ENCODE measurements at places on chromosomes 1 and 21. TPM values are rescaled to one million over a fixed set of nuclear protein-coding genes. Genes with fewer than 3 reads are reported as not detected.
A peak's percentile ranks its signal among the peaks of the same experiment; 100 is the strongest.

AKNAD1 gene
- polyA plus RNA-seq = not detected

NHLH1 gene
- 0.06 TPM for polyA plus RNA-seq

SLC22A15 gene
- polyA plus RNA-seq = 5.0 TPM

OR2T33 gene
- not detected for polyA plus RNA-seq

SPATA45 gene
- polyA plus RNA-seq = not detected

MCOLN3 gene
- 9.4 TPM for polyA plus RNA-seq

DNA sequence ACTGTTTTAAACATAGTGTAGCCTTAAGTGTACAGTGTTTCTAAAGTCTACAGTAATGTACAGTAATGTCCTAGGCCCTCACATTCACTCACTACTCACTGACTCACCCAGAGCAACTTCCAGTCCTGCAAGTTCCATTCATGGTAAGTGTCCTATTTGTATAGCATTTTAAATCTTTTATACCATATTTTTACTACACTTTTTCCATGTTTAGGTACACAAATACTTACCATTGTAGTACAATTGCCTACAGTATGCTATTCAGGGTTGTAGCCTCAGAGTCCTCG lies 3.6 kb upstream of the S100A10 start:
- no peak for DNase-seq

GRCh38 chr1:159000070-159000409 lies 9.7 kb upstream of the IFI16 start:
- no peak for DNase-seq

GRCh38 chr21:30714456-30714855 lies 4.1 kb downstream of the KRTAP21-3 start:
- no peak for DNase-seq

GRCh38 chr1:180762796-180763195 lies 131.0 kb downstream of the XPR1 start:
- no peak for DNase-seq

DNA sequence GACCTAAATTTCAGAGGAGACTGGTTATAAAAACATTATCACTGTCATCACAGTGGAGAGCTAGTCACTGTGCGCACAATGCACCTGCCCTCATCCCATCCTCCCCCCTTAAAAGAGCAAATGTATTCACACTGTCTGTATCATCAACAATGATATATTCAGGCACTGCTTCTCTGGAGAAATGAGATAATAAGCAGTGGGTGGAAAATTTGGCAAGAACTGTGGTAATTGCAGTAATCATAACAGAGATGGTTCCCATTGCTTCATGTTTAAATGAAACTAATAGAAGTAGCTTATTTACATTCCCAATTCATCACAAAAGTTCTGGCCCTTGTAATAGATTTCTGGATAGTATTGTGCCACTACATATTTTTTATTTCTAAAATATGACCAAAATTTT lies 867.4 kb upstream of the ADGRL2 start:
- no peak for DNase-seq

DNA sequence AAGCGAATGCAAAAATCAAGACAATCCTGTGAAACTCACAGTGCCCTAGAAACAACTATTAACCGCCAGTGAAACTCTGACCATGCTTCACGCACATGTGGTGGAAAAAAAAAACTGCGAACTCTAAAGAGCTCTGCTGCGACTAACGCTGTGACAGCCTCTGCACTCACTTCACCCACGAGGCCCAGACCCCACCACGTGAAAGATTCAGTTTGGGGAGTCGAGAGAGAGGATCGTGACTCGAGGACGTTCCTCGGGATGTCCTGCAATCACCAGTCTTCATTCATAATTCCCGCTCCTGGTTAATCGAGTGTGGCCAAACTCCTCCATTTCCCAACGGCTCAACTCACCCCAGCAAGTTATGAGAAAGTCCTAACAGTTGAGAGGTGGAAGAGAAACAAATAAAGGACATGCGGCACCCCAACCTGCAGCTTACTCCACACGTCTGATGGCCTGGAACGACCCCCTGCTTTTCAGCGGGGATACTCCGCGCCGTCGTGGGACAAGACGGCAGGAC lies 1.1 kb downstream of the SERBP1 start:
- DNase-seq = no peak

DNA sequence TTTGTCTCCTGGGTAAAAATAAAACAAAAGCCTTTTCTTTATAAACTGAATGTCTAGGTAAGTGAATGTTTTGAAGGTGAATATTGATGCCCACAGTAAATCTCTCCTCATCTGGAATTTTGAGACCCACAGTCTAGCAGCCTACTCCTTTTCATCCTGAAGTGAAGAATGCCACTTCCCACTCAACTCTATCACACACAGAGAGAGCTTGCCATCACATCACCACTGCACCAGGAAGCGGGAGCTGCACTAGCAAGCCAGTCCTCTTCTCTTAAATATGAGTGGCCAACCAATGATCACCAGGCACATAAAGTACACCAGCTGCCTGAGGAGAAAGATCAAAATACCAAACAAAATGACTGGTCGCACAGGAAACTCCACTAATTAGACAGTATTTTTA lies 140.8 kb downstream of the MRPL39 start:
- no peak for DNase-seq

- peak; percentile 31 for DNase-seq
Measured at GRCh38 chr1:117128323-117129079, 7.0 kb upstream of the TRIM45 start.
